SK-N-SH (cell line): ENCODE measurements at places on chromosomes 16 and 17. TPM values are rescaled to one million over a fixed set of nuclear protein-coding genes. Genes with fewer than 3 reads are reported as not detected.

AURKB gene
- polyA plus RNA-seq: 28.8 and 43.9 TPM in 2 replicates

MAPK8IP3 gene
- polyA plus RNA-seq: 53.6 and 57.3 TPM in 2 replicates

AATK gene
- polyA plus RNA-seq: 0.19 and 0.51 TPM in 2 replicates

MARVELD3 gene
- polyA plus RNA-seq: not detected in 2 replicates

C16orf96 gene
- 0.05 TPM in 2 replicates for polyA plus RNA-seq

GAS2L2 gene
- 0.02 TPM in 1 of 2 replicates, not detected in the other for polyA plus RNA-seq

PRSS8 gene
- polyA plus RNA-seq: 0.05 and 0.07 TPM in 2 replicates

GPRC5C gene
- not detected in 2 replicates for polyA plus RNA-seq

UTS2R gene
- polyA plus RNA-seq: not detected in 2 replicates

G6PC1 gene
- not detected in 2 replicates for polyA plus RNA-seq

TMC6 gene
- polyA plus RNA-seq: 3.8 and 5.5 TPM in 2 replicates

PABPN1L gene
- not detected in 2 replicates for polyA plus RNA-seq

CHST5 gene
- polyA plus RNA-seq: 0.18 and 0.49 TPM in 2 replicates

TEDC2 gene
- 15.6 and 16.5 TPM in 2 replicates for polyA plus RNA-seq

SOST gene
- not detected in 2 replicates for polyA plus RNA-seq

ACSF3 gene
- polyA plus RNA-seq: 14.9 and 18.8 TPM in 2 replicates

TBC1D26 gene
- polyA plus RNA-seq: not detected in 2 replicates

STARD3 gene
- polyA plus RNA-seq: 76.8 and 78.0 TPM in 2 replicates

SEC14L1 gene
- 45.1 and 62.4 TPM in 2 replicates for polyA plus RNA-seq

PTGES3L gene
- polyA plus RNA-seq: 1.4 and 1.7 TPM in 2 replicates

CTF1 gene
- polyA plus RNA-seq: 35.9 and 45.7 TPM in 2 replicates

MRPL10 gene
- polyA plus RNA-seq: 133 and 136 TPM in 2 replicates

TBCD gene
- polyA plus RNA-seq: 78.7 and 107 TPM in 2 replicates

HSF5 gene
- not detected in 2 replicates for polyA plus RNA-seq

TRPV2 gene
- polyA plus RNA-seq: 10.5 and 11.0 TPM in 2 replicates

MGRN1 gene
- 5.5 and 13.3 TPM in 2 replicates for polyA plus RNA-seq

SNX20 gene
- not detected in 2 replicates for polyA plus RNA-seq

ZFHX3 gene
- 1.9 and 2.0 TPM in 2 replicates for polyA plus RNA-seq

PRSS53 gene
- 3.1 and 4.9 TPM in 2 replicates for polyA plus RNA-seq

PRKCB gene
- polyA plus RNA-seq: 0.12 and 0.23 TPM in 2 replicates

MSLN gene
- polyA plus RNA-seq: 0.02 and 0.19 TPM in 2 replicates

ZDHHC7 gene
- 69.3 and 114 TPM in 2 replicates for polyA plus RNA-seq

HOXB3 gene
- 0.10 and 0.46 TPM in 2 replicates for polyA plus RNA-seq
